ENCODE measurements at places on chromosomes 2 and 18.

DNA sequence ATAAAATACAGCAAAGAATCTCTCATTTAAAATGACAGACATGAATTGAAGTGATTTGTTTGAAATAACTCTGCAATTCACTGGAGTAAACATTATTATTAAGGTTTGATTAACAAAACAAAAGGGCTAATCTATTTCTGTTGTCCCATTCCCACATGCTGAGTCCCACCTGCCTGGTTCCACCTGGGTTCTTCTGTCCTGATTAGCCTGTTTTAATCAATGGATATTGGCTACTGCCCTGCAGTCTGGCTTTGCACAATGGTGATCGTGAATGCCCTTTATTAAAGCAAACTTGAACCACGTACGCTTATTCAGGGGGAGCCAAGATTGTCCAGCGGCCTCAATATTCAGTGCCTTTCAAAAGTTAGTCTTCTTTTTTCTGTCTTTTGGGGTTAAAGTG lies 72.8 kb upstream of the CDH19 start:
- no peak for DNase-seq

- no peak for DNase-seq
Measured at GRCh38 chr2:168896783-168897182, 4.3 kb upstream of the G6PC2 start.

DNA sequence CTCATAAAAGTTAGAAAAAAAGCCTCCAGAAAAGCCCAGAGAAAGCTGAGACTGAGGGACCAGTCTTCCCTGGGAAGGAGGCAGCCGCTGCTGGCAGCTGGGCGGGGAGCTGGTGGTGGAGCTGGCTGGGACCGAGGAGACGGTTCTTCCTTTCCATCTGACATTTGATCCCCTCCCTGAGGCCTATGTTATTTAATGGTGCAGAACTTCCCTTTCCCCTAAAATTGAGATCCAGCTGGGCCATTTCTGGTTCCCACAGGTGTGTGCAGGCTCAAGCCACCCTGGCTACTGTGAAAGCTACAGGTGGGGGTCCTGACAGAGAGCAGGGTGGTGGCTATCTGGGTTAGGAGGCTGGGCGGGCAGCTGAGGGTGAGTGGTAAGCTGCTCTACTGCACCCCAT lies 81.5 kb upstream of the FZD7 start:
- no peak for DNase-seq

DNA sequence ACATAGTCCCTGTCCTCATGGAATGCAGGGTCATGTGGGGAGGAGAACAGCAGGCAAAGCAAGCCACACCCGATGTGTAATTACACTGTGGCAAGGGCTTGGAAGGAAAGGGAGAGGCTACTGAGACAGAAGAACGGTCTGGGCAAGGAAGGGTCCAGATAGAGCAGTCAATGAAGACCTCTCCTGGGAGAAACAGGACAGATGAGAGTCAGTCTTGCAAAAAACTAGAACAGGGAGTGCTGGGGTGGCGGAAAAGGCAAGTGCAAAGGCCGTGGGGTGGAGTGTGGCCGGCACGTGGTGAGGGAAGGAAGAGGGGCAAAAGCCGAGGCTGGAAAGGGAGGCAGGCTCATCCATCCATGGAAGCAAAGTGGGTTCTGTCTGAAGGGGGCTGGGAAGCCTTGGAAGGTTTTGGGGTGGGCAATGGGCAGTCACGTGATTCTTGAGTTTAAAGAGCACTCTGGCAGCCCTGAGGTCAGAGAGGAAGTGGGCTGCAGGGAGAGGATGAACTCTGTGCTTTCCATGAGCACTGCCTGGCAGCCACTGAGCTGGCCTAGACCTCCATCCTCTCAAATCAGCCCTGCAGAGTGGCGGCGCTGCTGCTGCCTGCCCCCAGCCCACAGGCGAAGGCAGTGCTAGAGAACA lies 182.2 kb downstream of the INHBB start:
- no peak for DNase-seq

DNA sequence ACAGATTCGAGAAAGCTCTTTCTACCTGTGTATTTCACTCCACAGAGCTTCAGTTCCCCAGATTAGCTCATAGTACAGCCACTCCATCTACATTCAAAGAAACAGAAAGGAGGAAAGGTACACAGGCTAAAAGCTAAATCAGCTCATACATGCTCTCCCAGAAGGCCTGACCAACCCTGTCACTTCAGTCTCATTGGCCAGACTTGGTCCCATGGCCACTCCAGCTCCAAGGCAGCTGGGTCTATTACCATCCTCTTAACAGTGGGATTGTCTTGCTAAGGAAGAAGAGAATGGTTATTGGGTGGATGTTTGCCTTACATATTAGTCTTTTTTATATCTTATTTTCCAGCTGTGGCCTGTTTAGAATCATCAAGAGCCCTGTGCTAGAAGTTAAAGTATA lies 572.6 kb downstream of the ARHGAP15 start:
- DNase-seq = no peak

GRCh38 chr2:17976871-17977746 lies 98.6 kb downstream of the KCNS3 start:
- DNase-seq = no peak

GRCh38 chr2:104412384-104412783 lies 441.5 kb upstream of the POU3F3 start:
- no peak for DNase-seq

- no peak for DNase-seq
Measured at GRCh38 chr2:103159018-103159417, 397.2 kb downstream of the TMEM182 start.

DNA sequence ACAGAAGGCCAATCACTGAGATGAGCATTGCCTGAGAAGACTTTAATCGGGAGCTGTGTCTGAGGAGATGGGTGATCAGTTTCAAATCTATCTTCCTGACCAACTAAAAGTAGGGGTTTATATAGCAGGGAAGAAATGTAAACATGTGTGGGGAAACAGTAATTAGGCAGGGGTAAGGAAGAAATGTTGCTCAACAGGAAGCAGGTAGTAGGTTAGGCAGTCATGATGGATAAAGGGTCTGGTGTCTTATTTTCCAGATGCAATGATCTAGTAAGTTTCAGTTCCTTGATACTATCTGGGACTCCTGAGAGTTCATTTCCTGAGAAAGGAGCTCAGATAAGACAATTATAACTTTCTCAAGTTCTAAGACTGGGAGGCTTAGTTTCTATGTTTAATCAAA lies 33.8 kb upstream of the DNAJC10 start:
- no peak for DNase-seq

DNA sequence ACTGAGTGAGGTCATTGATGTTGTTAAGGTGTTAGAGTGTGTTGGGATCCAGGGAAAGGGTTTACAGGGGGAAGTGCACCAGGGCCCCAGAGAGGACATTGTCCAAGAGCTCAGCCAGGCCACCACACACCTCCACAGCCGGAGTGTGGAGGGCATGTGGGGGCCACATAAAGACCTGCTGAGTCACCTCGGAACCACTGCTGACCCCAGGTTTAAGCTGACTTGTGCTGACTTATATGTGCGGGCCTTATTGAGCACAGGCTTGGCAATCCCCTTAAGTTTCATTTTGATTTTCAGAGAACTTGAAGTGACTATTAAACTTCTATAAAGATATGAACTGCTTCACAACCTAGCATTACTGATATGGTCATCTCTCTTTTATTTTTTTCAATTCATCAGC lies 166.2 kb upstream of the MAP3K20 start:
- no peak for DNase-seq

DNA sequence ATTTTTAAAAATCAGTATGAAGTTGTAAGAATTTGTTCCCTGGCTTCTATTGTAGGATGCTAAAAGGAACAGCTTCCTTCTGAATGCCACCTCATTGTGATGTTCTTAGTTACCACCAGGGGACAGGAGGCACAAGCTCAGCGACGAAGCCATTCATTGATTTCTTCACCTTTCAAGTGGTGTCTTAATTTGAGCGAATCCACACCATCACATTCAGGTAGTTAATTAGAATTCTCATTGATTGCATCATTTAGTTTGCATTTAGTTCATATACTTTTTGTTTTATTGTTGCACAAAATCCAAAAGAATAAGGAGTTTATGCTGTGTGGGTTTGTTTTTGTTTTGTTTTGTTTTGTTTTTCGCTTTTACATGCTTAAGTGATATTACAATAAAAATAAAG lies 23.1 kb downstream of the CYP27C1 start:
- no peak for DNase-seq

DNA sequence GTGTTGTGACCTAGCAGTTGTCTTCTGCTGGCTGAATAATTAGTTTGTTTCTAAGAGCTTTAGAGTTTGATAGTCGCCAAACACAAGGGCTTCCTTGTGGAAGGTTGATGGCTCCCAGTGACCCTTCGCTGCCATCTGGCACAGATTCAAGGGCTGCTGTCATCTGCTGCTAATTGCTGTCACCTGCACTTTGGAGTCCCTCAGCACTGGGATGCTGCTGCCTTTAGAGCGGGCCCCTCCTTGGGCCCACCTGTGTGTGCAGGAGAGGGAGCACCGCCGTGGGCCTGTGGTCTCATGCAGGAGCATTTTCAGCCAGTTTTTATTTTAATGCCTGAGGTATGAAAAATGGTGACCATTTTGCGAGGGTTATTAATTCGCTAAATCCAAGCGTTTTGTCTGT lies 154.0 kb upstream of the NFATC1 start:
- peak; percentile 28 for DNase-seq

DNA sequence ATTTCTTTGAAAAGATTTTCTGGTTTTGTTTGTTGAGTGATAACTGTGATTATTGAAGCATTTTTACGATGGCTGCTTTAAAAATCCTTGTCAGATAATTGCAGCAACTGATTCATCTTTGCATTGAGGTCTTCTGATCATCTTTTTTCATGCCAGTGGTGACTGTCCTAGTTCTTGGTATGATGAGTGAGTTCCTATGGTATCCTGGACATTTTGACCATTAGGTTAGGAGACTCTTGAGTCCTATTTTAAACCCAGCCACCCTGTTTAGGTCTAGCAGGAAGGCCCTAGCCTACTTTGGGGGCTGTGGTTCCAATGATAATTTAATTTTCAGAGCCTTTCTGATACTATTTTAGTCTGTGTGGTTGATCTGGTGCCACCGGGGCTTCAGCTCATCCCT lies 72.7 kb upstream of the REV1 start:
- DNase-seq = no peak

GRCh38 chr18:3995476-3996102 lies 459.5 kb downstream of the DLGAP1 start:
- DNase-seq = peak; percentile 65

DNA sequence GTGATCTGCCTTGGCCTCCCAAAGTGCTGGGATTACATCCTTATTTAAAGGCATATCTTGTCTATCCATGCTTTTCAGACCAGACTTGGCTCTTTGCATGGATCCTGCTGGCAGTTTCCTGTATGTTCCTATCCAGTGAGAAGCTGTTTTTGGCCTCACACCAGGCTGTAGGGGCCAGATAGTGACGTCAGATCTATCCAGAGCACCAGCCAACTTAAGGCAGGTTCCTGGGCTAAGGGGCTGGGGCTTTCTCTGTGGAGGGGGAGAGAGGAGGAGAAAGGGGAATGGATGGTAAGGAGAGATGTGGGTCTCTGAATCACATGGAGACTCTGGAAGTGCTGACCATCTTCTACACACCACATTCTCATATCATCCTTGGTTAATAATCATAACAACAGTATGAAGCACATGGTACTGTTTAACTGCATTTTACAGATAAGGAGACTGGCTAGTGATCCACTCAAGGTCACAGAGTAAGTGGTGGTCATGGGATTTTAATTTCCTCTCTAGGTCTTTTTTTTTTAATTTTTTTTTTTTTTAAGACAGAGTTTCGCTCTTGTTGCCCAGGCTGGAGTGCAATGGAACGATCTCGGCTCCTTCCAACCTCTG lies 2.0 kb upstream of the FAM117B start:
- no peak for DNase-seq

GRCh38 chr2:235005603-235006259 lies 53.9 kb downstream of the SH3BP4 start:
- DNase-seq = peak; percentile 83

DNA sequence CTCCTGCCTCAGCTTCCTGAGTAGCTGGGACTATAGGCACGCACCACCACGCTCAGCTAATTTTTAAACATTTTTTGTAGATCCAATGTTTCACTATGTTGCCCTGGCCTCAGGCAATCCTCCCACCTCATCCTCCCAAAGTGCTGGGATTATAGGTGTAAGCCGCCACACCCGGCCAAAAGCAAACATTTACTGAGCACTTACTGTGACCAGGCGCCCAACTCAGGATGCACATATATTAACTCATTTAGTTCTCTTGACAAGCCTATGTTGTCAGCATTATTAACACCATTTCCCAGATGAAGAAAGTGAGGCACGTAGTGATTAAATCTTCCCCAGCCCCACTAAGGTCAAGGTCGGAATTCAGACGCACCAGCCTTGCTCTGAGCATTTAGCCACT lies 41.1 kb downstream of the TMEM37 start:
- DNase-seq = no peak
